ENCODE measurements at places on chromosomes 1 and 21. TPM values are rescaled to one million over a fixed set of nuclear protein-coding genes. Genes with fewer than 3 reads are reported as not detected.

- no peak overlapping the region for H3K27ac ChIP-seq
- no peak overlapping the region for H3K4me3 ChIP-seq
- no peak for DNase-seq
Observed at GRCh38 chr1:214899908-214900460, 182.6 kb upstream of the KCNK2 start.

GRCh38 chr1:92940541-92940940 lies 20.7 kb downstream of the DIPK1A start:
- H3K36me3 ChIP-seq: peaks cover 14% of the 10 kb centered on the region
- DNase-seq: no peak
- no peaks in the 10 kb centered on the region for H3K27me3 ChIP-seq
- H3K27ac ChIP-seq: no peak overlapping the region
- H3K4me3 ChIP-seq: no peak overlapping the region

GRCh38 chr1:247992986-247993385 lies 20.5 kb upstream of the OR2L5 start:
- no peak overlapping the region for H3K4me3 ChIP-seq
- no peaks in the 10 kb centered on the region for H3K4me1 ChIP-seq
- peaks cover 1% of the 10 kb centered on the region for H3K27me3 ChIP-seq

The ARHGAP29 gene
- not detected for polyA plus RNA-seq

DNA sequence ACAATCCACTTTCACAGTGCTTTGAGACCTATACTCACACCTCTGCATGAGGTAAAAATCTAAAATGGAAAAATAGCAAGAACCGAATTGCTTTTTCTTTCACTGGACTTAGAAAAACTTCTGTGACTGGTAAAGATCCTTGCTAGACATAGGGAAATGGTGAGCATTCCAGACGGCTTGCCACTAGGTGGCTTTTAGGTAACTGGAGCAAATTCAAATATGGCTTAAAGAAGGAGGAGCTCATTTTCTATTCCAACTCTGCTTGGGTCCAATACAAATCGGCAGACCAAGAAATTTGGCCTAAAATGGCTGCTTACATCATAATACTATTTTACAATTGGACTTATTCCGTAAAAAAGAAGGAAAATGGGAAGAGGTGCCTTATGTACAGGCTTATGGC lies 977.9 kb downstream of the ADGRL2 start:
- H3K27me3 ChIP-seq: no peaks in the 10 kb centered on the region
- no peak overlapping the region for H3K4me3 ChIP-seq
- H3K36me3 ChIP-seq: no peaks in the 10 kb centered on the region
- no peak for DNase-seq
- H3K27ac ChIP-seq: no peak overlapping the region

The SLC6A9 gene
- polyA plus RNA-seq: not detected

GRCh38 chr1:229318056-229318455 lies 24.8 kb downstream of the CCSAP start:
- H3K4me1 ChIP-seq: no peaks in the 10 kb centered on the region
- no peak overlapping the region for H3K27ac ChIP-seq
- no peaks in the 10 kb centered on the region for H3K27me3 ChIP-seq
- peaks cover 14% of the 10 kb centered on the region for H3K36me3 ChIP-seq
- no peak for DNase-seq

DNA sequence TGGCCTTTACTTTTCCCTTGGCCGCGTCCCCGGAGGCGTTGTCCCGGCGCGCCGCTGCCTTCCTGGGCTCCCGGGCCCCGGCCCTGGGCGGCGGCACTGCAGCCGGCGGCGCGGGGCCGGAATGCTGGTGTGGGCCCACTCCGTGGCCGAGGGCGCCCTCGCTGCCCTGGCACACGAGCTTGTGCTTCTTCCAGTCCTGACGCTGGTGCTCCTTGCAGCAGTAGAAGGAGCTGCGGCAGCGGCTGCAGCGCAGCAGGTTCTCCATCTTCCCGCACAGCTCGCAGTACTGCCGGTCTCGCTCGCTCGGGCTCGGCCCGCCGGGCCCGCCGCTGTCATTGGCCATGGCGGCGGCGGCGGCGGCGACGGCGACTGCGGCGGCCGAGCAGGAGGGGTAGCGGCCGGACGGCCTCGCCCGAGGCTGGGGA lies 529 bp downstream of the EGLN1 start:
- no peak overlapping the region for H3K27ac ChIP-seq
- no peaks in the 10 kb centered on the region for H3K27me3 ChIP-seq
- H3K4me3 ChIP-seq: peak overlapping the region; percentile 79
- DNase-seq: peak; percentile 32
- H3K4me1 ChIP-seq: peaks cover 56% of the 10 kb centered on the region

- no peak overlapping the region for H3K4me3 ChIP-seq
- H3K36me3 ChIP-seq: peaks cover 4% of the 10 kb centered on the region
- H3K27me3 ChIP-seq: no peaks in the 10 kb centered on the region
- DNase-seq: no peak
- no peak overlapping the region for H3K27ac ChIP-seq
Observed at GRCh38 chr1:236565530-236565929, 38.8 kb downstream of the HEATR1 start.

The LEFTY1 gene
- polyA plus RNA-seq: not detected

GRCh38 chr1:64525116-64525686 lies 55.3 kb downstream of the CACHD1 start:
- no peaks in the 10 kb centered on the region for H3K36me3 ChIP-seq
- no peak for DNase-seq
- H3K27me3 ChIP-seq: no peaks in the 10 kb centered on the region
- no peak overlapping the region for H3K4me3 ChIP-seq

GRCh38 chr1:53945183-53945432 lies 391 bp downstream of the IFT25 start:
- H3K27ac ChIP-seq: peak overlapping the region; percentile 91
- H3K4me1 ChIP-seq: peaks cover 64% of the 10 kb centered on the region
- peak overlapping the region; percentile 97 for H3K4me3 ChIP-seq
- no peaks in the 10 kb centered on the region for H3K27me3 ChIP-seq

- H3K4me1 ChIP-seq: peaks cover 4% of the 10 kb centered on the region
- peaks cover 2% of the 10 kb centered on the region for H3K27me3 ChIP-seq
- no peak overlapping the region for H3K27ac ChIP-seq
Observed at GRCh38 chr1:58363585-58363984, 182.9 kb downstream of the OMA1 start.

DNA sequence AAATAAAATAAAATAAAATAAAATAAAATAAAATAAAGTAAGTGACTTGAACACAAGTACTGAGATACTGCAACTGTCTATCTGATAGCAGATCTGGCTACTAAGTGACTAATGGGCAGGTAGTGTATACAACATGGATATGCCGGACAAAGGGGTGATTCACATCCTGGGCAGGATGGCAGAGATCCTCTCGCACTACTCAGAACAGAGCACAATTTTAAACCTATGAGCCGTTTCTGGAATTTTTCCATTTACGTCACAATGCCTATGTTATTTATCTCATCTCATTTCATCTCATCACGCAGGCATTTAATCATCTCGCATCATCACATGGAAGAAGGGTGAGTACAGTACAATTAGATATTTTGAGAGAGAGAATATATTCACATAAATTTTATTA lies 233.3 kb upstream of the COA6 start:
- H3K4me1 ChIP-seq: no peaks in the 10 kb centered on the region
- DNase-seq: no peak
- H3K36me3 ChIP-seq: no peaks in the 10 kb centered on the region
- H3K27ac ChIP-seq: no peak overlapping the region

The LEPROT gene
- polyA plus RNA-seq: 13.9 TPM

The GNG12 gene
- polyA plus RNA-seq: not detected

GRCh38 chr1:30893776-30894507 lies 14.6 kb downstream of the SDC3 start:
- no peaks in the 10 kb centered on the region for H3K36me3 ChIP-seq
- no peak overlapping the region for H3K27ac ChIP-seq
- no peak for DNase-seq

GRCh38 chr1:221013691-221014660 lies 134.7 kb downstream of the HLX start:
- peaks cover 12% of the 10 kb centered on the region for H3K27me3 ChIP-seq
- DNase-seq: no peak
- no peak overlapping the region for H3K27ac ChIP-seq
- H3K4me3 ChIP-seq: no peak overlapping the region
- H3K36me3 ChIP-seq: no peaks in the 10 kb centered on the region
- H3K4me1 ChIP-seq: no peaks in the 10 kb centered on the region

GRCh38 chr1:214604523-214604922 lies 1.5 kb downstream of the CENPF start:
- peaks cover 20% of the 10 kb centered on the region for H3K4me1 ChIP-seq
- H3K27me3 ChIP-seq: no peaks in the 10 kb centered on the region
- peak overlapping the region; percentile 95 for H3K4me3 ChIP-seq
- DNase-seq: no peak
- H3K36me3 ChIP-seq: no peaks in the 10 kb centered on the region

The ESPN gene
- polyA plus RNA-seq: 0.81 TPM

The BTBD8 gene
- polyA plus RNA-seq: 1.3 TPM

- no peaks in the 10 kb centered on the region for H3K27me3 ChIP-seq
- no peak overlapping the region for H3K4me3 ChIP-seq
- no peaks in the 10 kb centered on the region for H3K36me3 ChIP-seq
- H3K27ac ChIP-seq: no peak overlapping the region
- no peaks in the 10 kb centered on the region for H3K4me1 ChIP-seq
- no peak for DNase-seq
Observed at GRCh38 chr1:217193151-217193550, 437.7 kb downstream of the GPATCH2 start.

The ZNF683 gene
- polyA plus RNA-seq: 6.3 TPM

The PLXNA2 gene
- 0.06 TPM for polyA plus RNA-seq

The TNFRSF8 gene
- polyA plus RNA-seq: not detected

- no peak overlapping the region for H3K27ac ChIP-seq
- no peaks in the 10 kb centered on the region for H3K4me1 ChIP-seq
- H3K27me3 ChIP-seq: peaks cover 45% of the 10 kb centered on the region
Observed at GRCh38 chr1:221165839-221166500, 286.7 kb downstream of the HLX start.

The TBX19 gene
- 3.1 TPM for polyA plus RNA-seq

GRCh38 chr21:45299026-45299863 lies 11.6 kb upstream of the POFUT2 start:
- H3K4me3 ChIP-seq: no peak overlapping the region
- peaks cover 24% of the 10 kb centered on the region for H3K4me1 ChIP-seq
- no peaks in the 10 kb centered on the region for H3K36me3 ChIP-seq
- DNase-seq: no peak
- H3K27me3 ChIP-seq: no peaks in the 10 kb centered on the region

GRCh38 chr1:245428681-245429080 lies 273.9 kb downstream of the KIF26B start:
- H3K27me3 ChIP-seq: peaks cover 15% of the 10 kb centered on the region
- no peaks in the 10 kb centered on the region for H3K36me3 ChIP-seq
- H3K27ac ChIP-seq: no peak overlapping the region
- no peaks in the 10 kb centered on the region for H3K4me1 ChIP-seq
- DNase-seq: no peak

- no peaks in the 10 kb centered on the region for H3K27me3 ChIP-seq
- no peak overlapping the region for H3K4me3 ChIP-seq
- no peak for DNase-seq
- peaks cover 83% of the 10 kb centered on the region for H3K36me3 ChIP-seq
Observed at GRCh38 chr1:175947771-175948170, 204.4 kb upstream of the TNR start.

The TRAPPC3 gene
- 110 TPM for polyA plus RNA-seq

The PTPRF gene
- polyA plus RNA-seq: not detected

The CEP104 gene
- 13.1 TPM for polyA plus RNA-seq

DNA sequence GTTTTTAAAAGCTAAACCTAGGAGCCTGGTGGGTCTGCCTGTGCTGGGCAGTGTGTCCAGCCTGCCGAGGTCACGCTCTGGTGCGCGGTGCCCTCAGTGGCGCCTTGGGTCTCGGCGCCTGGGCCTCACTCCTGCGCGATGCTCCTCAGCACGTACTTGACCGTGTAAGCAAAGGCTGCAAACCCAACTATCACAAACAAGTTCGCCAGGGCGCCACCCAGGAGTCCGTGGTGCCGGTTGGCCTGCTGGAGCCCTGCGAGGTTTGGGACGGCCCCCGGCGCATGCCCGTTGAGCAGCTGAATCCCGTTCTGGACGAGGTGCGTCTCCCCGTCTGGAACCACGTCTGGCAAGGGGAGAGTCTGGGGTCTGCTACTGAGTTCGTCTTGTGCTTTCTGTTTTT lies 8.6 kb upstream of the C1QTNF12 start:
- H3K36me3 ChIP-seq: peaks cover 47% of the 10 kb centered on the region
- H3K27ac ChIP-seq: no peak overlapping the region
- no peak for DNase-seq
- peaks cover 38% of the 10 kb centered on the region for H3K4me1 ChIP-seq

The CYP4A22 gene
- polyA plus RNA-seq: not detected

DNA sequence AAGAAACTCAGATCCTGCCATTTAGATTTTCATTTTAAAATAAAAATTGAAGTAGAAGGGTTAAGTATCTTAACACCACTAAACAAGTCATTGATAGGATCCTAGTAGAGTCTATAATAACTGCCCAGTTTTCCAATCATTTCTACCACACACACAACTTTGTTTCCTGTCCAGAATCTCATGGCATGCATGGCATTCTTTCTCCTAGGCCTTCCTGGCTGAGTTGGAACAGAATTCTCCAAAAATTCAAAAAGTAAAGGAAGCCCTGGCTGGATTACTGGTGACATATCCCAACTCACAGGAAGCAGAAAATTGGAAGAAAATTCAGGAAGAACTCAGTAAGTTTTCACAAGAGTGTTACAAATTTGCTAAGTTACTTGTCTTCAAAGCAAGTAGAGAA lies 111.4 kb upstream of the BMP8A start:
- H3K4me3 ChIP-seq: no peak overlapping the region
- no peak overlapping the region for H3K27ac ChIP-seq
- H3K36me3 ChIP-seq: peaks cover 82% of the 10 kb centered on the region
- H3K4me1 ChIP-seq: no peaks in the 10 kb centered on the region
- no peak for DNase-seq

DNA sequence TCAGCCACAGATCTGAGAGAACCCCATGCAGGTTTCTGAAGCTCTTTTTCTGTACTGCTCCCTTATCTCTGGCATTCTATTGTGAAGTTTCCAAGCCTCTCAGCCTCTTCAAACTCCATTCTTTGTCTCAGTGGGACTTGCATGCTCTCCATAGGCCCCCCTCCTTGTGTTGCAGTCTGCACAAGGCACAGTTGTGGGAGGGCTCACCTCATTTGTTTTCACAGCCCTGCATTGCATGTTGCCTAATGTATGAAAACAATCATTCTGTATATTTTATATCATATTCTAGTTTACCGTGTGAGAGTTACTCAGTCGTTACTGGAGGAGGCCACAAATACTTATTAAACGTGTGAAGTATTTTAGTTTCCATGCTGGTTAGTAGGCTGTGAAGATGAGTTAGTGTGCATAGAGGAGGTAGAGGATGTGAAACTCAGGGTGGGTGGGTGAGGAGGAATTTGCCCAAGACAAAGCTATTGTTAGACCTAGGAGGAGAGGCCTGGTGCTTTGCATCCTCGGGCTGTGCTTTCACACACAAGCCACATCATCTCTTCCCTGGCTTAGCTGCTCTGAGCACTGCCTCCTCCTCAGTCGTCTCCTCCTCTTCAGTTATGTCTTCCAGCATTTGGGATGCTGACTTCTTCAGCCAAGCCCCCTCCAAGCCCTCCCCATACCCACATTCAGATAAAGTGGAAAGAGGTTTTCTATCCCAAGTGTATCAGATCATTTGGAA lies 7.8 kb upstream of the CHI3L2 start:
- no peaks in the 10 kb centered on the region for H3K36me3 ChIP-seq
- no peaks in the 10 kb centered on the region for H3K27me3 ChIP-seq
- H3K4me3 ChIP-seq: peak overlapping the region; percentile 75
- H3K27ac ChIP-seq: peak overlapping the region; percentile 94
